Smooth muscle cell of bladder (primary cell): ENCODE measurements at places on chromosomes 2 and 18. TPM values are rescaled to one million over a fixed set of nuclear protein-coding genes. Genes with fewer than 3 reads are reported as not detected.

The SCN3A gene
- 1.00 and 3.1 TPM in 2 replicates for total RNA-seq

The EMILIN2 gene
- total RNA-seq: 26.5 and 28.4 TPM in 2 replicates

The PPP1R1C gene
- total RNA-seq: 1.00 TPM in 1 of 2 replicates, not detected in the other

The HOXD13 gene
- total RNA-seq: 0.09 and 0.28 TPM in 2 replicates

The SESTD1 gene
- total RNA-seq: 14.8 and 22.3 TPM in 2 replicates

The MYL1 gene
- total RNA-seq: not detected in 2 replicates

The TDRD15 gene
- total RNA-seq: not detected in 2 replicates

The ABCB11 gene
- not detected in 2 replicates for total RNA-seq

The ARHGEF33 gene
- 0.57 and 0.74 TPM in 2 replicates for total RNA-seq

The RGPD5 gene
- total RNA-seq: 22.0 and 23.9 TPM in 2 replicates

The UBXN4 gene
- total RNA-seq: 63.0 and 67.2 TPM in 2 replicates

The REG3A gene
- total RNA-seq: not detected in 2 replicates

The NFU1 gene
- total RNA-seq: 46.7 and 46.9 TPM in 2 replicates

The GRHL1 gene
- total RNA-seq: 0.37 and 0.57 TPM in 2 replicates

The PCBP1 gene
- total RNA-seq: 15.8 and 25.8 TPM in 2 replicates

The SIX3 gene
- not detected in 2 replicates for total RNA-seq

The TLX2 gene
- not detected in 2 replicates for total RNA-seq

The DSG2 gene
- 2.3 and 23.3 TPM in 2 replicates for total RNA-seq

The IL36G gene
- not detected in 2 replicates for total RNA-seq

The SCYGR4 gene
- 0.09 TPM in 1 of 2 replicates, not detected in the other for total RNA-seq

The FAP gene
- total RNA-seq: 148 and 197 TPM in 2 replicates

The ABHD1 gene
- not detected in 2 replicates for total RNA-seq

The MPV17 gene
- 59.4 and 68.0 TPM in 2 replicates for total RNA-seq

The ATP8B1 gene
- total RNA-seq: 8.2 and 18.6 TPM in 2 replicates

The IL18R1 gene
- total RNA-seq: 0.85 and 1.5 TPM in 2 replicates

The SLC9A2 gene
- total RNA-seq: not detected in 2 replicates

The DIPK1C gene
- not detected in 2 replicates for total RNA-seq
